ENCODE measurements at places on chromosomes 16 and 17.

DNA sequence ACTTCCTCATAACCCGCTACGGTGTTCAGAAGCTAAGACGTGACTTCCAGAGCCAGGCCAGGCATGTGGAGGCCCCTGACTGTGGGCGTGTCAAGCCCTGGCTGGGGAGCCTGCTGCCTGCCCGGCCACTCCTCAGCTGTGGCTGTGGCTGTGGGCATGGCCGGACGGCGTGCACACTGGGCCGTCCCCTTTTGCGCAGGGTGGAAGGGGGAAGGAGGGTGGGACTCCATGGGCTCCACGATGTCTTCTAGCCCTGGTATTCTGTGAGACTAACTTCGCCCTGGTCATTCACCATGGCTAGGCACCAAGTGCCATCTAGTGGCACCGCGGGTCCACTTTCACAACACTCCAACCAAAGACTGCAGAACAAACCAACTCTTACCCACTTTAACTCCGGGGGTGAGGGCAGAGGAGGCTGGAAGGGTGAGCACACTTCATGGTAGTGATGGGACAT lies 67.9 kb downstream of the N4BP1 start:
- peak; percentile 84 for DNase-seq

DNA sequence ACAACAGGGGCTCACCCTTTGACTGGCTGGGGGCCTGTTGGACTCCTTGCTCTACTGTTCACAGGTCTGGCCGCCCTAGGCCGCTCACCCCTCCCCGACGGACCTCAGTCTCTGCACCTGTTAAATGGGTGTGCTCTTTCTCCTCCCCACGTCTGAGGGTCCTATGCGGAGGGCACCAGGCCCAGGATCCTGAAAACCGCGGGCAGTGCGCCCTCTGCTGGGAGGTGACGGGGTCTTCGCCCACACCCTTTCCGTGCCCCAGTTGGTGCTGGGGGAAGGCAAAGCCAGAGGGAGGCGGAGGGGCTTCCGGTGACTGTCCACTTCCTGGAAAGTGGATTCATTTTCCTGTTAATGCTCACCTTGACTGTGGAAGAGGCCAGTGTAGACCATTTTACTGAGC lies 1010.9 kb downstream of the KCNJ18 start:
- no peak for DNase-seq

DNA sequence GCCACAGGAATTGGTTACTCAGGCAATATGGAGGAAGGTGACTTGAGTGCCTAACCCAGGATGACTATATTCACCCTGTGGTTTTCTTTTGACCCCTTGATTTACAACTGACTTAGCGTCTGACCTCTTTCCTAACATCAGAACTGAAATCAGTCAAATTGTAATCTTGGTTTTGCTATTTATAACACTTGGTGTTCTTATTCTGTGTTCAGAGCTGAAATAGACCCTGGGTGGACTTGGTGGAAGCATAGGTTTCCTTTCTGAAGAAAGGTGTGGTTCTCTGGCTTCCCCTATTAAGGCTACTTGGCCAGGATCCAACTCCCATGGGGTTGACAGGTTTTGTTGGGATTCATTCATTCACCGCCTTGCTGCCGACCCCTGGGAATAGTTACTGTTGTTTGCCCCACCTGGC lies 80.8 kb downstream of the CLEC16A start:
- no peak for DNase-seq

GRCh38 chr16:31876951-31877828 lies 3.6 kb downstream of the ZNF267 start:
- DNase-seq, result no peak
